ENCODE measurements at places on chromosomes 5 and 9.

GRCh38 chr5:14686517-14686916, 22.0 kb downstream of the OTULIN start:
- DNase-seq, result no peak

GRCh38 chr9:125088752-125089151, 54.6 kb downstream of the SCAI start:
- DNase-seq, result no peak

DNA sequence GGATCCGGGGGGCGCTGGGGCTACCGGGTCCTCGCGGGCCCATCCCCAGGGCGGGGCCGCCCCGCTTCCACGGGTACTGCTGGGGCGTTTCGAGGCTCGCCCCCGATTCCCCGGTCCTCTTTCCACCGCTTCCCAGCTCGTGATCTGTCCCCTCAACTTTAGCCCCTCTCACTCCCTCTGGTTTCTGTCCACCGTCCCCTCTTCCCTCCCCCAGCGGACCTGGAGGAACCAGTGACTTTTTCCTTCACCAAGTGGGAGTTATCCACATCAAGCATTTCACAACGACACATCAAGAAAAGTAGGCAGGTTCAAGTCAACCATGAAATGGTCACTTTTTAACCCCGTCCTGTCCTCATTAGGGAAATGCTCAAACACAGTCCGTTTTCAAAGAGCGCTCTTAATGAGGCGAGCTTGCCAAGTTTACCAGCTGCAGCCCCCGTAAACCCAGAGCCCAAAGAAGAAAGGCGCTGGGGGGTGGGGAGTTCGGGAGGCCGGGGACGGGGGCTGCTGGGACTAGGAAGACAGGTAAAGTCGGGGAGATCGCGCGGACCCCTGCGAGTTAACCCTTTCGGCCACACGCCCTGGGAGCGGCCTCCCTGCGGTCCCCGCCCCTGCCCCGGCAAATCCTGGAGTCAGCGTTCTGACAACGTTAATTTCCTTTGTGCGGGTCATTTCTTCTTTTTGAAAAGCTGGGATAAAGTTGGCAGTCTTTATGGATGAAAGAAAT, 2.1 kb upstream of the NFIB start:
- DNase-seq, result no peak

GRCh38 chr9:89383721-89384300, 65.5 kb downstream of the SECISBP2 start:
- no peak for DNase-seq

- DNase-seq, result no peak
Observed at GRCh38 chr9:120889606-120890271, 12.8 kb upstream of the PHF19 start.

Data from stimulated activated CD4-positive, alpha-beta T cell treated with anti-CD3 and anti-CD28 coated beads, Interleukin-4, amount 100 ng/mL, for 48 hours (primary cell).